Skin of body (tissue), 3 donors: ENCODE measurements at places on chromosomes 12 and 14. TPM values are rescaled to one million over a fixed set of nuclear protein-coding genes. Genes with fewer than 3 reads are reported as not detected.

Gene DTX1
- total RNA-seq, result 9.0 TPM

Gene B3GNT4
- total RNA-seq, result 0.59 TPM

Gene SERPINA10
- total RNA-seq, result not detected

Gene CCND2
- total RNA-seq, result 115 TPM

Gene HOXC5
- 1.4 TPM for total RNA-seq

Gene KLRC3
- total RNA-seq, result 0.30 TPM

Gene PPM1A
- total RNA-seq, result 39.9 TPM

Gene RNU4-1
- total RNA-seq, result under 0.01 TPM

Gene NOS1
- total RNA-seq, result 1.7 TPM

Gene FRS2
- total RNA-seq, result 49.3 TPM

Gene BATF
- 1.4 TPM for total RNA-seq

Gene ZDHHC22
- total RNA-seq, result under 0.01 TPM

Gene ASCL1
- not detected for total RNA-seq

Gene MAGOHB
- total RNA-seq, result 27.0 TPM

Gene HIGD1C
- not detected for total RNA-seq

Gene LRRC10
- 0.10 TPM for total RNA-seq

Gene APOF
- not detected for total RNA-seq

Gene CLMN
- total RNA-seq, result 13.6 TPM

Gene TNFAIP2
- 41.3 TPM for total RNA-seq

Gene DENR
- 37.8 TPM for total RNA-seq

Gene ACRBP
- total RNA-seq, result 0.99 TPM

Gene INSM2
- total RNA-seq, result not detected

Gene NT5DC3
- total RNA-seq, result 5.7 TPM

Gene A2ML1
- total RNA-seq, result 46.5 TPM

Gene CD4
- total RNA-seq, result 9.7 TPM

Gene CFAP54
- total RNA-seq, result 1.8 TPM

Gene DACT1
- total RNA-seq, result 24.3 TPM

Gene OR11G2
- not detected for total RNA-seq
